Stimulated activated CD4-positive, alpha-beta T cell treated with anti-CD3 and anti-CD28 coated beads, Interleukin-1b, Interleukin-23, amount 100 ng/mL, for 1 hour (primary cell): ENCODE measurements at places on chromosomes 4 and X.

- DNase-seq = no peak
Measured at GRCh38 chrX:120207009-120207605, 43.5 kb upstream of the ZBTB33 start.

- no peak for DNase-seq
Measured at GRCh38 chr4:180550106-180550505, 1693.1 kb upstream of the TENM3 start.

GRCh38 chr4:150822407-150822806 lies 192.7 kb downstream of the LRBA start:
- DNase-seq = no peak

DNA sequence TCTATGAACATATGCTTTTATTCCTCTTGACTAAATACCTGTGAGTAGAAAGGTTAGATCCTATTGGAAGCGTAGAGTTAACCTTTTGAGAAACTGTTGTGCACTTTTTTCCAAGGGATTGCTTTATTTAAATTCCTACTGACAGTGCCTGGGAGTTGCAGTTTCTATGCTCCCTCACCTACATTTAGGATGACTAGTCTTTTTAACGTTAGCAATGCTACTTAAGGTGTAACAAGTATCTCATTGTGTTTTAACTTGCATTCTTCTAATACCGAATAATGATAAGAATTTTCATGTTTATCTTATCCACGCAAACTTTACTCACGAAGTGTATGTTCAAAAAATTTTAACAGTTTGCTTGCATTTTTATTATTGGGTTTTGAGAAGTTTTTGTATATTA lies 1123.9 kb upstream of the PCDH7 start:
- DNase-seq = no peak

- no peak for DNase-seq
Measured at GRCh38 chr4:4603592-4603991, 61.7 kb upstream of the STX18 start.

GRCh38 chr4:104795264-104795939 lies 300.7 kb upstream of the CXXC4 start:
- DNase-seq = no peak

DNA sequence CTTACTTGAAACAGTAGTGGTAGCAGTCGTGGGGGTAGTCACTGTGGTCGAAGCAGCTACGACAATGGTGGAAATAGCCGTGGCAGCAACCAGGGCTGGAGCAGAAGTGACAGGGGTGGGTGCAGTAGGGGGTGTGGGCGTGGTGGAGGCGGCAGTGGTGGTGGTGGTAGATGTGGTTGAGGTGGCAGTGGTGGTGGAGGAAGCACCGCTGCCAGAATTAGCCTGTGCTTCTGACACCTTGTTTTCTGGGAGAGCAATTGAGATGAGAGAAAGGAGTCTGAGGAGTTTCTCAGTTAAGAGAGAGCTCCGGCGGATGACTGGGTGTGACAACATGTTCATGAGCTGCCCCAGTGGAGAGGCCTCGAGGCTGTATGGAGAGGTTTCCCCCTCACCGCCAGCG lies 113.5 kb upstream of the HSD17B10 start:
- no peak for DNase-seq

- no peak for DNase-seq
Measured at GRCh38 chr4:159104694-159105414, 2.0 kb downstream of the RAPGEF2 start.

GRCh38 chrX:149267878-149268813 lies 237.0 kb downstream of the IDS start:
- DNase-seq = no peak

- DNase-seq = no peak
Measured at GRCh38 chrX:31112226-31112999, 40.6 kb upstream of the FTHL17 start.

- DNase-seq = no peak
Measured at GRCh38 chrX:31546126-31546525, 474.3 kb upstream of the FTHL17 start.

GRCh38 chrX:49829016-49829415 lies at the start of gene PAGE4:
Gene PAGE4, plus strand, starts transcription at chrX:49829303. Its CDS starts 1,126 bp downstream, at chrX:49830429.
- no peak for DNase-seq
